ENCODE measurements at places on chromosomes 5 and 9.

GRCh38 chr9:130940693-130941576, 1.9 kb upstream of the FIBCD1 start:
- DNase-seq = peak; percentile 41

- DNase-seq = no peak
Measured at GRCh38 chr5:33470544-33470943, 29.8 kb downstream of the TARS1 start.

- no peak for DNase-seq
Measured at GRCh38 chr9:17751486-17751885, 172.6 kb downstream of the SH3GL2 start.

GRCh38 chr5:171518916-171519315, 99.5 kb downstream of the FGF18 start:
- DNase-seq = no peak

DNA sequence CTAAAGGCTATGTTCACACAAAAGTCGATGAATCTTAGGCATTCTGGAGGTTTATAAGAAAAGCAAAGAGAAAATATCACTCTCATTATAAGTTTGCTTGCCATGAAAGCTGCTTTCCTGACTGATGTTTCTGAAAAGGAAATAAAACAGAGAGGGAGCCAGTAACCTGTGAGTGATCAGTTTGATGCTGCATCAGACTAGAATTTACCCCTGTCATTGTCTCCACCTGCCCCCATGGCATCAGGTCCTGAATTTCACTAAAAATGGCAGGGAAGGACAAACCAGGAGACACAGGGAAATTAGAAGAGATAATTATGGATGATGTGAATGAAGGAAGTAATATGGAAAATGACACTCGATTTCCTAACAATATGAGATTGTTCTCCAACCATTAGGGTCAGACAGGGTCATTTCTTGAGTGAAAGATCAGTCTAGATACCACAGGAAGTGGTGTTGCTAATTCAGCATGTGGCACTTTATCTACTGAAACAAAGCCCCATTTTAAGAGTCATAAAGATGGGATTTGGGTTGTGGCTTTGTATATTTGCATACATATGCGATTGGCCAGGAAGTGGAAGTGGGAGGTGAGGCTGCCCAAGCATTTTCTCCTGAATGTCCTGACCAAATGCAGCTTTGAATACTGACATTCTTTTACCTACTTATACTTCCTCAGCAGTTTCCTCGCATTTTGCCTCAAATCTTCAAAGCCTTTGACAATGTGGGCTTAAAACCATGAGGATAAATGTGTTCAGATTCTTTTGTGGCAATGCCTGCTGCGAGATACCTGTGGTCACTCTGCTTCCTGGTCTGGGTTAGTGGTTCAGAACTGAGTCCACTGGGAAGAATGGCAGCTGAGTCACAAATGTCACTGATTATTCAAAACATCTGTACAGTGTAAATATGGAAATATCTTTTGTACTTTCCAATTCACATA, 29.7 kb downstream of the MEGF10 start:
- peak; percentile 8 for DNase-seq

GRCh38 chr5:40557501-40557900, 122.2 kb upstream of the PTGER4 start:
- no peak for DNase-seq

DNA sequence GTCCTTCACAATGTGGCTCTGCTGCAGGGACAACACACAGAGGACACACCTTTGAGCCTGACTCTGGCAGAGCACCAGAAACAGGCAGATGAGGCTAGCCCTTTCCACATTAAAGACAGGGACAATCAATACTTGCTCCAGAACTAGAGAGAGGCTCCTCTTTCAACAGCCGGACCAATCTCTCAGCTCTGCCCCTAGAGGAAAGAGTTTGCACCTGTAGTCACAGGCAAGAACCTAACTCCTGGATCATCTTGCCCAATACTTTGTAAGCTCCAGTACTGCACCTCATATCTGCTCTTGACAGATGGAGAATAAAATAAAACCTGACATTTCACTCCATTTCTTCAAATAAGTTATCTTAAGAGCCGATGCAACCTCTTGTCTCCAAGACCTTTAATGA, 52.1 kb downstream of the EPB41L4A start:
- DNase-seq = peak; percentile 10

- no peak for DNase-seq
Measured at GRCh38 chr9:134536931-134537330, 104.7 kb upstream of the COL5A1 start.

- DNase-seq = no peak
Measured at GRCh38 chr9:18068900-18069299, 405.1 kb upstream of the ADAMTSL1 start.

GRCh38 chr9:38707885-38708637, 11.9 kb downstream of the FAM240B start:
- DNase-seq = no peak

- no peak for DNase-seq
Measured at GRCh38 chr5:53985796-53986195, 324.6 kb downstream of the ARL15 start.

DNA sequence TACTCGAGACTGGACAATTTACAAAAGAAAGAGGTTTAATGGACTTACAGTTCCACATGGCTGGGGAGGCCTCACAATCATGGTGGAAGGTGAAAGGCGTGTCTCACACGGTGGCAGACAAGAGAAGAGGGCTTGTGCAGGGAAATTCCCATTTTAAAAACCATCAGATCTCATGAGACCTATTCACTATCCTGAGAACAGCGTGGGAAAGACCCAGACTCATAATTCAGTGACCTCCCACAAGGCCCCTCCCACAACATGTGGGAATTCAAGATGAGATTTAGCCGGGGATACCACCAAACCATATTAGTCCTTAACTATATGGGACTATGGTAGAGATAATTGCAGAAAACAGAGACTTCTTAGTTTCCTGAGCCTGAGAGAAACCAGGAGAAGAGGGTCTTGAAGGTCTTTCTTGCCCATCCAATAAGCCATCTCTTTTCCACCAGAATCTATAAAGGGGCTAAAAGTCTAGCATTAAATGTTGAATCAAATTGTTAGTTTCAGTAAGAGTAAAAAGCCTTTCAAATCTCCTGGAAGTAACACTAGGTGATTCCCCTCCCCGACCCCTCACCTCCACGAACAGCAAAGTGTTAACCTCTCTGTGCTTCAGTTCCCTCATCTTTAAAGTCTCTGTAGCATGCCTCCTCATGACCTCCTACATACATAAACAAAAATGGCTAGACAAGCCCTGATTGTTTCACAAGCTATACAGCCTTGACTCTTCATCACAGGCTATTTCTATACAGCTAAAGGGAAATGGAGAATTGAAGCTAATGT, 259.1 kb downstream of the TMEM167A start:
- DNase-seq = no peak

GRCh38 chr9:132732326-132733259, 62.3 kb downstream of the GTF3C4 start:
- DNase-seq = peak; percentile 46

- no peak for DNase-seq
Measured at GRCh38 chr9:89848060-89849040, 243.5 kb downstream of the GADD45G start.

DNA sequence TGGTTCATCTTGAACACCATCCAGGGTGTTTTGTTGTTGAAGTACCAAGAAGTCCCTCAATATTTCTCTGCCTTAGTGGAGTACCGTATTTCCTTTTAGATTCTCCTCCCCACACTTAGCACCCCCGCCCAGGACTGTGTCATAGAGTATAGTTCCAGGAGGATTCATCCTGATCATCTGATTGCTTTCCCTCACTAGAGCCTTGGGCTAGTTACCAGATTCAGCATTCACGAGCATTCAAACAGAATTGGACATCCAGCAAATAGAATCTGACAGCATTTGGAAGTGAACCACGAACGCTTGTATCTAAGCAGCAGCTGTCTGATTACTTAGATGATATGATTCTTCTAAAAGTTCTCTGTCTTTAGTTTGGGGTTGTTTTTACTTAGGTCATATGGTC, 248.1 kb upstream of the TAS2R1 start:
- DNase-seq = no peak

DNA sequence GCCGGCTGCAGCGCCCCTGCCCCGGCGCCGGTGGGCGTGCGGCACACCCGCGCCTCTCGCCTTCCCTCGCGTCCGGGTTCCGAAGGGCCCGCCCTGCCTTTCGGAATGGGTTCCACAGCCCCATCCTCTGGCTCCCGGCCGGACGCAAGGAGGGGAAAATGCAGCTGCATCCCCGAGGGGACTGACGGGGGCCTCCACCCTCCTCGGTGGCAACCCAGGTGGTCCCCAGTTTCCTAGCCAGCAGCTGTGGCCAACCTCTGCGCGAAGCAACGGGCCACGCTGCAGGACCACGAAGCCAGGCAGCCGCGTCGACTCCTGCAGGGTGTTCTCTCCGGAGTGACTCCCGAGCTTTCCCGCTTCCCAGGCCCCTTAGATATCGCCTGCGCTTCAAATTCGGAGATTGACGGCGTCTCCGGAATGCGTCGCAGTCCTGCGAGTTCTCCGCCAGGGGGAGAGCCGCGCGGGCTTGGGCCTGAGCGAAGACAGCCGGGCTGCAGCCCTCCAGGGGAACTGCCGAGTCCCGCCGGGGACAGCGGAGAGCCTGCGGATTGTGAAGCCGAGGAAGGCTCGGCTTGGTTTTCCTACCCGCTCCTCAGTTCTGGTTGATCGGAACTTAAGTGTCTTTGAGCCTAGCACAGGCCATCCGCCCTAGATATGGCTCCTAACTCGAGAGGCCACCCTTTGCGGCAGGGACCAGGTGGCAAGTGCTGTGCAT, 582 bp upstream of the APBA1 start:
- DNase-seq = peak; percentile 83

DNA sequence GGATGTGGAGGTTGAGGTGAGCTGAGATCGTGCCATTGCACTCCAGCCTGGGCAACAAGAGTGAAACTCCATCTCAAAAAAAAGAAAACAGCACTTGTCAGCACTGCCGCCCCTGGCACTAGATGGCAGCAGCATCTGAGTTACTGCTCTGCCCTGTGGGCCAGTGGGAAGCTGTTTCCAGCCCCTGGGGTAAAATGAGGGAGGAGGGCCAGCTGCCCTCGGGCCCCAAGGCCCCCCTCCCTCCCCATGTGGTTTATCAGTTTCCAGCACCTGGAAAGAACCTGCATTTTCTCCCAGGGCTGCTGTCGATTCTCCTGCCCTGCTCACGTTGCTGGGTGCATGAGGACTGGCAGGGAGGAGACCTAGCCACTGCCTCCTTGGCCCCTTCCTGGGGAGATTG, 13.2 kb upstream of the CEL start:
- DNase-seq = peak; percentile 61

DNA sequence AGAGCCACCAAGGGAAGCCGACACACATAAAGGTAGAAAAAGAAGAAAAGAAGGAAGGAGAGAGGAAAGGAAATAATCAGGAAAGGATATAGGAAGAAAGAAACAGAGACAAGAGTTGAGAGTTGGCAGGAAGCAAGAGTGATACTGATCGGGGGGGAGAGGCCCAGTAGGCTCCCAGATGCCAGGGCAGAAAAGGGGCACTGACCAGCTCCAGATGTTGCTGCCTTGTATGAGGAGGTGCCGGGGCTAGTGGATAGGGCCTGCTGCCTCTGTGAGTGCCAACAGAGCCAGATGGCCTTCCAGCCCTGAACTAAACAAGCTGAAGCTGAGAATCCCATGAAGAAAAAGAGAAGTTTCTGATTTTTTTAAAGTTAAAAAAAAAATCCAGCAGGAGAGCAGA, 82.0 kb upstream of the TRIM32 start:
- no peak for DNase-seq

GRCh38 chr9:108972626-108973209, 38.5 kb downstream of the ABITRAM start:
- peak; percentile 13 for DNase-seq

GRCh38 chr5:6867712-6868111, 154.5 kb downstream of the TENT4A start:
- no peak for DNase-seq

DNA sequence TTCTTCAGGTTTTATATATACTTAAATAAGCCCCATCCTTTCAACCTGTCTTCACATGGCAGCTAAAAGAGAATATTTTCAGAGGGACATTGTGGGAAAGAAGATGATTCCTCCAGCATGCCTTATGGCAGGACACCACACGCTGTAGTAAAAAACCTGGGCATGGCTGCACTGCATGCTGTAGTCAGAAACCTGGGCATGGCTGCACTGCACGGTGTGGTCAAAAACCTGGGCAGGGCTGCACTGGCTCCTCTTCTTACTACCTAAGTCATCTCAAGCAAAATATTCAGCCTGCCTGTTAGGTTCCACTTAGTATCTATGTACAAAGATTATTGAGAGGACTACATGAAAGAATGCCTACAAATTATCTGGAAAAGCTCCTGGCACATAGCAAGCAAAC, 153.6 kb downstream of the BRINP1 start:
- DNase-seq = no peak

- DNase-seq = no peak
Measured at GRCh38 chr5:137847687-137848086, 20.0 kb upstream of the MYOT start.
